ENCODE measurements at places on chromosomes 1 and 21.

DNA sequence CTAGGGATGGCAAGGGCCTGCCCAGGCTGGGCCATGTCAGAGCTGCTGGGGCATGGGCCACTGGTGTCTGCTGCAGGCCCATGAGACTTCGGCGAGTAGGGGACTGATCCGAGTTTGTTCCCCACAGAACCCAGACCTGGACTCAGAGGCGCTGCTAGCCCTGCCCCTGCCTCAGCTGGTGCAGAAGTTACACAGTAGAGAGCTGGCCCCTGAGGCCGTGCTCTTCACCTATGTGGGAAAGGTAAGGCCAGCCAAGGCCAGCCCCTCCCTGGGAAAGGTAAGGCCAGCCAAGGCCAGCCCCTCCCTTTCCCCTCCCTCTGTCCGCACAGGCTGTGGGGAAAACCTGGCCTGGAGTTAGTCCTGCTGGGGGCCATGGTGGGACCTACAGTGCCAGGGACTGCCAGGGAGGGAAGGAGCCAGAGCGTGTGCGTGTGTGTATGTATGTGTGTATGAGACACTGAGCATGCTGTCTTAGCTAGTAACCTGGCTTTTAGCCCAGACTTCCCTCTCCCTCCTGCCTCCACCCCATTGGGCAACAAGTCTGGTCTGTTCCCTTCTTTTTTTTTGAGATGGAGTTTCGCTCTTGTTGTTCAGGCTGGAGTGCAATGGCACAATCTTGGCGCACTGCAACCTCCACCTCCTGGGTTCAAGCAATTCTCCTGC lies 8.0 kb downstream of the FAAH start:
- DNase-seq = no peak

- no peak for DNase-seq
These were observed 11.7 kb downstream of the QSOX1 start for GRCh38 chr1:180166436-180166800.

DNA sequence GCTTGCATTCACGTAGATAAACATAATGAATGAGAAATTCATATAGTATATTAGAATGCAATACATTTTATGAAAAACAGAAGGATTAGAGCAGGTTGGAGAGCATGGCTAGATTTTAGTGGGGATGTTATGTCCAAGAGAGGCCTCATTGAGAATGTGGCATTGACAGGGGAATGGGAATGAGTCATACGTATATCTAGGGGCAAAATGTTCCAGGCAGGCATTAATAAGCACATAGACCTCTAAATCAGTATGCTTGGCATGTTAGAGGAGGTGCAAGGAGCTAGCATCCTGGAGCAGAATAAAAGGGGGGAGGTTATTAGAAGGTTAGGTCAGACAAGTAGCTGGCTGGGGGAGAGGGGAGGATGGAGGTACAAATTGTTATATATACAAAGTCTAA lies 93.0 kb downstream of the USH2A start:
- DNase-seq = no peak

GRCh38 chr21:45323487-45324311 lies 36.0 kb upstream of the POFUT2 start:
- DNase-seq = no peak

DNA sequence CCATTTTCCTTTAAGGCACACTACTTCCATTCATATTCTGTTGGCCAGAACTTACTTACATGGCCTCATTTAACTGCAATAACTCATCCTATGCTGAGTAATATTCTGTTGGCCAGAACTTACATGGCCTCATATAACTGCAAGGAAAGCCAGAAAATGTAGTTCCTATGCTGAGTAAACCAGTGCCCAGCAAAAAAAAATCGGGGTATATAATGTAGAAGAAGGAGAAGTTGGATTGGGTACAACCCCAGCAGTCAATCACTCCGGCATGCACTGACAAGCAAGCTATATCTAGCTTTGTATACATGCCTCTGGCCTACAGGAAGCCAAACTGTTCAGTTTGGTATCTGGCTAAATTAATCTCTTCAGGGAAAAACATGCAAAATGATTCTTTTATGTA lies 39.4 kb upstream of the PPIH start:
- no peak for DNase-seq

- DNase-seq = no peak
These were observed 94.6 kb downstream of the TGFB2 start for GRCh38 chr1:218439541-218440295.

- no peak for DNase-seq
These were observed 10.9 kb downstream of the C1orf216 start for GRCh38 chr1:35707601-35708440.

- DNase-seq = no peak
These were observed 91.8 kb upstream of the SERBP1 start for GRCh38 chr1:67522001-67522441.

GRCh38 chr21:32914424-32915039 lies 111.2 kb upstream of the OLIG2 start:
- DNase-seq = no peak

DNA sequence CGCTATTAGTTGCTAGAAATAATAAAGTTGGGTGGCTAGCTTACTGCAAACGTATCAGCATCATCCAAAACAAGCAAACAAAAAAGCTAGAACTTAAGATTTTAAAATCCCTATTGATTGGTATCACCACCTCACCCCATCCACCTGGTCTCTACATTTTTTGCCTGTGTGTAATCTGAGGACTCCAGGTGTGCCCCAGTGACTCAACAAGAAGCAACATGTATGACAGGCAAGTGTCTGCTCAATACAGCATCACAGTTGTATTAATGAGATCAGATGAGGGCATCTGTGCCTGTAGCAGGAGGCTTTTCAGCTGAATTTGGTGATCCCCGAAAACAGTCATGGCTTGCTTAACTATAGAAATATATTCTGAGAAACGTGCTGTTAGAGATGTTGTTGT lies 14.6 kb upstream of the PAPPA2 start:
- DNase-seq = no peak

- DNase-seq = no peak
These were observed 50.1 kb downstream of the AKT3 start for GRCh38 chr1:243799908-243800307.

DNA sequence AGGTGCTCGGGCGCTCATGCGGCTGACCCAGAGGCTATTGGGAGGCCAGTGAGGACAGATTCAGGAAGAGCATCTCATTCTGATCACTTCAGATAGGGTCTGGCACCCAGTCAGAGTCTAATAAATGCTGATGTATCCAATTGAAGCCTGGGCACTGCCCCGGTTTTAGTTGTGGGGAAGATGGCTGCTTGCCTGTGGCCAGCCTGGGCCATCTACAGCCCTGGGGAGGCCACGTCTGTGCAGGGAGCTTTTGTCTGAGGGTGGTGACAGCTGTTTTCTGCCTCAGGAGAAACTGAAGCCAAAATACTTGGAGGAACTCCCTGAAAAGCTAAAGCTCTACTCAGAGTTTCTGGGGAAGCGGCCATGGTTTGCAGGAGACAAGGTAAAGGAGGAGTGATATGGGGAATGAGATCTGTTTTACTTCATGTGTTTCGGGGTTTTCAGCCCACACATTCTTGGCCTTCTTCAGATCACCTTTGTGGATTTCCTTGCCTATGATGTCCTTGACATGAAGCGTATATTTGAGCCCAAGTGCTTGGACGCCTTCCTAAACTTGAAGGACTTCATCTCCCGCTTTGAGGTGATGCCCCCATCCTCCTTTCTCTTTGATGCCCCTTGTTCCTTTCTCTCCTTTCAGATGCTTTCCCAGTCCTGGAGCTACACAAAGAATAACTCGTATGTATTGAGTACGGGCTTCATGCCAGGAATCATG lies 2.8 kb downstream of the GSTM5 start:
- no peak for DNase-seq

DNA sequence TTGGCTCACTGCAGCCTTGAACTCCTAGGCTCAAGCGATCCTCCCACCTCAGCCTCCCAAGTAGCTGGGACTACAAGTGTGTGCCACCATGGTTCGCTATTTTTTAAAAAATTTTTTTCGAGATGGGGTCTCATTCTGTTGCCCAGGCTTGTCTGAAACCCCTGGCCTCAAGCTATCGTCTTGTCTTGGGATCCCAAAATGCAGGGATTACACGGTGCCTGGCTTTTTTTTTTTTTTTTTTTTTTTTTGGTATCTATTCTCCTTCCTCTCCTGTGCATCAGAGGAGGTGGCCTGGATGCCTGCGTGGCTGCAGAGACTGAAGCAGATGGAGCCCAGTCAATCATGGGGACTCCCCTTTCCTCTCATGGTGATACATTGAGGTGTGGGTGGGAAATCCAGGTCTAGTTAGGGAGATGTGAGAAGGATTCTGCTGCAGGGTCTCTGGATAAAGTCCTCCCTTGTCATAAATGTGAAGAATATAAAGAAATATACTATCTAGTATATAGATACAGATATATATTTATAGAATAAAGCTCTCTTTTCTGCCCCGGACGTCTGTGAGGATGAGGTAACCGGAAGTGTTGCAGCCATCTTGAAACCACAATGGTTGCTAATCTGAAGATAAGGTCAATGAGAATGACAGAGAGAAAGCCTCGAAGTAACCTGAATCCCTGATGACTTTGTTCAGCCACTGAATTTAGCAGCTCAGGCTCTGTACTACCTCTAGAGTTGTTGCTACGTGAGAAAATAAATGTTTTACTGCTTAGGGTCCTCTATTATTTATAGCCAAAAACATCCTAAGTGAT lies 19.5 kb upstream of the RGSL1 start:
- no peak for DNase-seq

- no peak for DNase-seq
These were observed 4.8 kb upstream of the IFNLR1 start for GRCh38 chr1:24191860-24192259.

DNA sequence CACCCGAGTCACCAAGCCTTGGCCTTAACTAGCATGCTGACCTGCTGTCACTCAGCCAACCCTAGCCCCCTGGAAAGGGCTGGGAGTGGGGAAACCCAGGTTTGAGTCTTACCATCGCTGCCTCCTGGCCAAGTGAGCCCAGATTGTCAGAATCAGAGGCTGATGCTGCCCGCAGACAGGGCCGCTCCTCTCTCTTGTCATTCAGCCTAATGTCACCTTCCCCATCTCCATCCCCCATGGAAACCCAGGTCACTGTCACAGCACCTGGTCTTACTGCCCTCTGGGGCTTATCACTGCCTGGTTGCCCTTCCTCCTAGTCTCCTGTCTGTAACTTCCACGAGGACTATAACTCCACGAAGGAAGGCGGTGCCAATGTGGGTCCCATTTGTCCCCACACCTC lies 53.6 kb upstream of the CASZ1 start:
- no peak for DNase-seq

GRCh38 chr1:185406691-185407009 lies 89.6 kb upstream of the IVNS1ABP start:
- no peak for DNase-seq

DNA sequence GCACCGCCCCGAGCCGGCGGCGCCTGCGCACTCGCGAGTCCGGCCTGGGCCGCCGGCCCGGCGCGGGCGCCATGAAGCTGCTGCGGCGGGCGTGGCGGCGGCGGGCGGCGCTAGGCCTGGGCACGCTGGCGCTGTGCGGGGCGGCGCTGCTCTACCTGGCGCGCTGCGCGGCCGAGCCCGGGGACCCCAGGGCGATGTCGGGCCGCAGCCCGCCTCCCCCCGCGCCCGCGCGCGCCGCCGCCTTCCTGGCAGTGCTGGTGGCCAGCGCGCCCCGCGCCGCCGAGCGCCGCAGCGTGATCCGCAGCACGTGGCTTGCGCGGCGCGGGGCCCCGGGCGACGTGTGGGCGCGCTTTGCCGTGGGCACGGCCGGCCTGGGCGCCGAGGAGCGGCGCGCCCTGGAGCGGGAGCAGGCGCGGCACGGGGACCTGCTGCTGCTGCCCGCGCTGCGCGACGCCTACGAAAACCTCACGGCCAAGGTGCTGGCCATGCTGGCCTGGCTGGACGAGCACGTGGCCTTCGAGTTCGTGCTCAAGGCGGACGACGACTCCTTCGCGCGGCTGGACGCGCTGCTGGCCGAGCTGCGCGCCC lies at the start of gene B3GALT6:
Gene B3GALT6 (plus strand): TSS at position 30 of the 588 bp plus-strand sequence. CDS start 42 bp downstream, at position 72.
- DNase-seq = no peak

DNA sequence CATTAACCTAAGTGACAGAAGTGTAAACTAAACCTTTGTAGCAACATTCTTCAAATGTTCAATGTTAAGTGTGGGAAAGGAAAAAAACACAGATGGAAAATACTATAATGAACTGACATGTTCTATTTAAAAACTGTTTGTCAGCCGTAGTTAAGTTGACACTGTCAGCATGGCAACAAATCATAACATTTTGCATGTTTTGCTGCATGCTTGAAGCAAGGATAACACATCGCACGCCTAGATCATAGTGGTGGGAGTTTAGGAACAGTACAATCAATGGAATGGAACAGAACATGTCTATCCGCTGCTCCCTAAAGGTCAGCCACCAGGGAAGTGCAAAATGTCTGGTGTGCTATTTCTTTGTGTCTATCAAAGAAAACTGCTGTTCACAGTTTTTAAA lies 62.5 kb upstream of the ESRRG start:
- no peak for DNase-seq

- no peak for DNase-seq
These were observed 130.2 kb downstream of the LMX1A start for GRCh38 chr1:165226326-165226725.

- DNase-seq = no peak
These were observed 221.6 kb downstream of the SEC16B start for GRCh38 chr1:177748080-177748801.

- DNase-seq = no peak
These were observed 5.2 kb upstream of the FAM89A start for GRCh38 chr1:231045286-231045685.

DNA sequence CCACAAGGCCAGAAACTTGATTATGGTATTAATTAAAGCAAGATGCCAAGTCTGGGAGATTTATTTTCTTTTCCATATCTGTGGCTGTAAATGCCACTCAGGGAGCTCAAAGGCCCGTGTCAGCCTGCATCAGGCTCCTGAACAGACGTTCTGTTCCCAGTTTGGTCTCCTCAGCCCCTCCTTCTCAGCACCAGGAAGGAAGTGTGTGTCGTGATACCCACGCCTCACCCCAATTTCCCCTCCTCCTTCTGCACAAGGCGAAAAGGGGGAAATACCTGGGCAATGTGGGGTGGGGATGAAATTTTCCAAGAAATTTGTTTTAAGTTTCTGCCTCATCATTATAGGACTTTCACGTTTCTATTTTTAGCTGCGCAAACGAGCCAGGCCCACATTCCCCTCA lies 112.0 kb downstream of the SYF2 start:
- no peak for DNase-seq

DNA sequence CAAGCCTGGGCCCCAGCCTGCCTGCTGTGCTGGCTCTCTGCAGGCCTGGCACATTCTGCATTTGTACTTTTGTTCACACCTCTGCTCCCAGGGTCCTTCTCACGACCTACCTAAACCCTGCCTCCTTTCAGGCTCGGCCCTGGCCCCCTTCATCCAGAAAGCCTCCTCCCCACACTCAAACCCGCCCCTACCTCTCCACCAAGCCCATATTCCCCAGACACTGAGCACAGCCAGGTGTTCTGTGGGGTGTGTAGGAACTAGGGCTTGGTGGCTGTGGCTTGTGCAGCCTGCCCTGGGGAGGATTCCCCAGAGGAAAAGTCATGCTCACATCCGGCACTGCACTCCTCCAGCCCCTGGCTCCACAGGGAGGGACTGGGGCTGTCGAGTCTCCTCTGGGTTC lies 8.2 kb upstream of the MIXL1 start:
- DNase-seq = no peak

DNA sequence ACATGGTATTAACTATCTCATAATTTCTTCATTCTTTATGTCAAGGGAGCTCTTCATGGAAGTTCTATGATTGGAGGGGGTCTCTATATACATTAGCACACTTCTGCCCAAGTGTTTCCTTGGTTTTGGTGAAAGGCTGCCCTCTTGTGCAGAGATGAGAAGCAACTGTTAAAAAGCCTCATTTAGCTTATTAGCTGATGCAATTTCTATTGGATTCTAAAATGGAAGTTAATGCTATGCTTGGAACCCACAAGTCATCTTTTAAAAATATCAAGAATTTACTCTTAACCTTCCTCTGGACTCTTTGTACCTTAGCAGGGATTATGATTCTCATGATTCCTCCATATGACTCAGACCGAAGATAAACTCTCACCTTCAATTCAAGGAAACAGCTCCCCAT lies 328.9 kb downstream of the PTBP2 start:
- no peak for DNase-seq
